ENCODE measurements at places on chromosomes 5 and 9. TPM values are rescaled to one million over a fixed set of nuclear protein-coding genes. Genes with fewer than 3 reads are reported as not detected.

- H3K36me3 ChIP-seq = no peaks in the 10 kb centered on the region
- no peak overlapping the region for H3K27ac ChIP-seq
- no peak for DNase-seq
- H3K4me1 ChIP-seq = no peaks in the 10 kb centered on the region
- no peaks in the 10 kb centered on the region for H3K27me3 ChIP-seq
- no peak overlapping the region for H3K4me3 ChIP-seq
Observed at GRCh38 chr5:28558196-28558595, 1519.8 kb upstream of the CDH9 start.

DNA sequence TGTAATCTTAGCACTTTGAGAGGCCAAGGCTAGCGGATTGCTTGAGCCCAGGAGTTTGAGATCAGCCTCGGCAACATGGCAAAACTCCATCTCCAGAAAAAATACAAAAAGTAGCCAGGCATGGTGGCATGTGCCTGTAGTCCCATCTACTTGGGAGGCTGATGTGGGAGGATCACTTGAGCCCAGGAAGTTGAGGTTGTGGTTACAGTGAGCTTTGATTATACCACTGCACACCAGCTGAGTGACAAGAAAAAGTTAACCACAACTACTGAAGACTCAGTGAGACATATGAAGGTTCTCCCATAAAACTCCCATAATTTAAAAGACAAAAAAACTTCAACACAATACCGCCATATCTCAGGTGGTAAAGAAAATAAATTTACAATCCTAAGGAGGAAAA, 98.0 kb downstream of the NR6A1 start:
- no peaks in the 10 kb centered on the region for H3K36me3 ChIP-seq
- no peak for DNase-seq
- peaks cover 8% of the 10 kb centered on the region for H3K4me1 ChIP-seq
- H3K27me3 ChIP-seq = no peaks in the 10 kb centered on the region

Gene DNAJB5
- total RNA-seq = 17.8 TPM

DNA sequence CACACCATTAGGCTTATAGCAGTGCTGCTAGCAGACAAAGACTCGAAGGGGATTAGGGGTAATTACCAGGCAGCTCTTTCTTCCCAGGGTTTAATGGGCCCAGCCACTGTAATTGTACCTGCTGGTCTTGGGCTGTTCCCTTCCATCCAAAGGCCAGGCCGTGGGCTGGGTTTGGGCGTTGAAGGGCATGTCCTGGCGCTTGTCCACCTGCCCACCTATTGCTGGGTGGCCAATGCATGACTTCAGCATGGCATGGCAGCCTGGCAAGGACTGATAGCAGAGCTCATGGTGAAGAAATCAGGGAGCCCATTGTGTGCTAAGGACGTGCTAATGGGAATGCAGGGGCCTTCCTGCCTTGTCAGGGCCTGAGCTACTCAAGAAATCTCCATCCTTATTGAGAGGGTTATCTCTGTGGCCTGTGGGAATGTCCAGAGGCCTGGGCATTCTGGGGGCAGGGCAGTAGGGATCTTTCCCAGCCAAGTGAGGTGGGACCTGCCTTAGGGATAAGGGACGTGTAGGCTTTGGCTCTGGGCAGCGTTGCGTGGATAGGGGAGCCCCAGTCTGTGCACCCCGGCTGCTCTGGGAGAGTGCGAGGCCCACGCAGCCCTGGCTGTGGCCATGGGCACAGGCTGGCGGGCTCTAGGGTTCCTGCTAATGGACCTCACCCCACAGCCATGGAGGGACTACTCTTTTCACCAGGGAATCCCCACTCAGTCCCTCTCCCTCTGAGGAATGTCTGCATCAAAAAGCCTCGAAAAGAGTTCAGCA, 116.1 kb upstream of the PITX1 start:
- peaks cover 4% of the 10 kb centered on the region for H3K27me3 ChIP-seq
- no peak overlapping the region for H3K27ac ChIP-seq
- no peaks in the 10 kb centered on the region for H3K4me1 ChIP-seq

DNA sequence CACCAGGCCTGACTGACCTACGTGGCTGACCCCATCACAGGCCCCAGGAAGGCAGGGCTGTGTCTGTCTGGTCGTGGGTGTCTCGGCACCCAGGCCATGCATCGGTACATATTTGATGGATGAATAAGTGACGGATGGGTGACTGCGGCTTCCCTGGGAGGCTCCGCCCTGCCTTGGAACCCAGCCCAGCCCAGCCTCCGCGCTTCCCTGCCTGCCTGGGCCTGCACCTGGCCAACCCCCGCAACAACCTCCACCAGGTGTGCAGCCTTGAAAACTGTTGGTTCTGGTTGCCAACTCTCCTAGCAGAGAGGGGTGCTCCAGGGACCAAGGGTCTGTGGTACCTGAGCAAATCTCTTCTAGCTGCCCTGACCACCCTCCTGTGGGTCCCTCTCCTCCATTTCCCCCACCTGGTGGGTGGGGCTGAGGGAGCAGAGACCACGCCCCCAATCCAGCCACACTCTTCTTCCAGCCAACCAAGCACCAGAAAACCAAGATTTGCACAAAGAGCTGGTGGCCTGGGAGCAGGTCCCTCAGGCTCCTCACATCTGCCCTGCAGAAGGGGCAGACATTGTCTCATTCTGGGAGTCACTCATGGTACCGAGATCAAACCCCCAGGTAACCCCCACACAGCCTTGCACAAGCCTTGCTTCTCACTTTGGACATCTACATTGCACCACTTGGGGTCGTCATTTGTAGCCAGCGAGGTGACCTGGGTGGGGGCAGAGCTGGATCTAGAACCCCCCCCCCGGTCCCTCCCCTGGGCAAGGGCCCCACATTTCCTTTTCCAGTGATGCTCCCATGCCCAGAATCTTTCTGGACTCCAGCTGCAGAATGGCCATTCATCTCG, 100.6 kb upstream of the IER5L start:
- H3K4me1 ChIP-seq = peaks cover 16% of the 10 kb centered on the region
- no peak for DNase-seq
- H3K27ac ChIP-seq = no peak overlapping the region
- no peaks in the 10 kb centered on the region for H3K36me3 ChIP-seq
- H3K4me3 ChIP-seq = no peak overlapping the region
- H3K27me3 ChIP-seq = peaks cover under 1% of the 10 kb centered on the region

DNA sequence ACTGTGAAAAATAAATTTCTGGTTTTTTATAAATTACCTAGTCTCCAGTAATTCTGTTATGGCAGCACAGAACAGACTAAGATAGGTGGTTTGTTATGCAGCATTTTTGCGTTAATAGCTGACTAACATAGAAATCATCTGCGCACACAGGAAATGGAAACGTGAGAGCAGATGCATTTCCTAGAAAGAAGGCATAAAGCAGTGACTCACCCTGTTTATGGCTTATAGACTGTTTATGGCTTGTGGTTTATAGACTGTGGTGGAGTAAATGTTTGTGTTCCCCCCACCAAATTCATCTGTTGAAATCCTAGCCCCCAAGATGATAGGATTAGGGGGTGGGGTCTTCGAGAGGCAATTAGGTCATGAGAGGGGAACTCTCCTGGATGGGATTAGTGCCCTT, 18.3 kb upstream of the OSMR start:
- no peaks in the 10 kb centered on the region for H3K4me1 ChIP-seq
- H3K27me3 ChIP-seq = no peaks in the 10 kb centered on the region
- no peak overlapping the region for H3K4me3 ChIP-seq
- DNase-seq = no peak

- no peak for DNase-seq
- H3K36me3 ChIP-seq = no peaks in the 10 kb centered on the region
- H3K27me3 ChIP-seq = peaks cover 25% of the 10 kb centered on the region
- peaks cover 10% of the 10 kb centered on the region for H3K4me1 ChIP-seq
Observed at GRCh38 chr9:136178061-136178772, 26.7 kb downstream of the LHX3 start.

DNA sequence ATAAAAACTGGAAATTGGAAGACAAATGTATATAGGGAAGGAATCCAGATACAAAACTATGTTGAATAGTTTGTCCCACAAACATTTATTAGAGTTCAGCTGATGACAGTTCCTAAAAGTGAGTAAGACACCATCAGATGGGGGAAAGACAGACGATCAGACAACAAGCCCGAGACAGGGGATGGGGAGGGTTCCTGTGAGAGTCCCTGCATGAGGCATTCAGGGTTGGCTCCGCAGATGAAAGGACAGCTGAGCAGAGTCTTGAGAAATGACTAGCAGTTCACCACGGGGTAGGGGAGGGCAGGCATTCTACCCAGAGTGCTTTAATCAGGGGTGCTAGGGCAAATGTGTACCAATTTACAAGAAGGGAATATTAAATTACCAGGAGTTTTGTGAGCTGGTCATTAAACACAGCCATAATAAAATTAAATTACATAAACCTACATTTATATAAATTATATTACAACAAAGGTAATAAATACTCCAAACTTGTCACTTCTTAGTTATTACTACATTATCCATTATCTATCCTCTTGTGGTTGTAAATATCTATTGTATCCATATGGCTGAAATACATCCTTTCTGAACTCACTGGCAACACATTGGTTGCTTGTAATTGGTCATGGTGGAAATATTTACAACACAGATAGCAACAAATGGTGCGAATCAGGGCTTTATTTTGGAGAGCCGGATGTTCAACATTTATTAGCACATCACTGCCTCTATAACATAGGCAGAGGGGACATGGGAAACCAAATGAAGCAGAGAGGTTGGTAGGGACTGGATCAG, 27.8 kb downstream of the TNFSF15 start:
- peak; percentile 48 for DNase-seq
- H3K4me3 ChIP-seq = no peak overlapping the region
- no peak overlapping the region for H3K27ac ChIP-seq

Gene SCGB3A2
- total RNA-seq = not detected

DNA sequence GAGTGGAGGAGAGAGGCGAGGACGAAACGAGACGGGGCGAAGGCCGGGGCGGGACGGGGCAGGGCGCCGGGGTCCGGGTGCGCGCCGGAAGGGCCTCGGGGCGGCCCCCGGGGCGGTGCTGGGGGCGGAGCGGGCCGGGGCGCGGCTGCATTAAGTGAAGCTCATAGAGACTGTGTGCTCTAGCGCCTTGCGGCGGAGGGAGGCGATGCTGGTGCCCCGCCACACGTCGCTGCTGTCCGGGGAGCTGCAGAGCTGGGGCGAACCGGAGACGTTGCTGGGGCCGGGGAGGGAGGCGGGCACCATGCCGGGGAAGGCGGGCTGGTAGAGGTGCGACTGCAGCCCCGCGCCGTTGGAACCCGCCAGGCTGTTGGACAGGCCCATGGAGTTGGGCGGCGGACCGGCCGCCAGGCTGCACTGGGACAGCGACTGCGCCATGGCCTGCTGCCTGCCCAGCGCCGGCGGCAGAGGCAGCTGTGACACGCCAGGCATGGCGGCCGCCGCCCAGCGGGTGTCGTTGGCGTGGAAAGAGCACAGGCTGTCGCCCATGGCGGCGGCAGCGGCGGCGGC, 8.3 kb downstream of the OTP start:
- no peaks in the 10 kb centered on the region for H3K36me3 ChIP-seq
- H3K4me3 ChIP-seq = peak overlapping the region; percentile 34
- peaks cover 26% of the 10 kb centered on the region for H3K4me1 ChIP-seq
- peaks cover 68% of the 10 kb centered on the region for H3K27me3 ChIP-seq
- DNase-seq = peak; percentile 48
- H3K27ac ChIP-seq = no peak overlapping the region

Measured in muscle of leg (tissue), 16 donors.